ENCODE measurements at places on chromosomes 3 and 15.

DNA sequence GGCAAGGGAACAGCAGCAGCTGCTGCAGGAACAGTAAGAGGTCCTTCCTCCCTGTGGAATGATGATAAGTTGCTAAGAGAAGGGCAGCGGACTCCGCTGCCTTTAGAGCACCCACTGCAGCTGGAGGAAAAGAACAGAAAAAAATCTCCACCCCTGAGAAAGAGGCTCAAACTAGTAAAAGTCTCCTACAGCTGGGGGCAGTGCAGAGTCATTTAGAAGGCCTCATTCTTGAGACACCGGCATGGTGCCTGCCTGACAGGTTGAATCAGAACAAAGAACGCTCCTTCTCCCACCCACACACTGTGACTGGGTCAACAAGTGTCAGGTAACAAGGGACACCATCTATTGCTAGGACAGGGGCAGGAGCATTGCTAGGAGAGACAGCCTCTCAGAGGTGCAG, 188.4 kb downstream of the ABHD5 start:
- peak; percentile 24 for DNase-seq

GRCh38 chr15:29039466-29040369, 153.9 kb downstream of the APBA2 start:
- peak; percentile 48 for DNase-seq

- DNase-seq: no peak
Measured at GRCh38 chr3:116083683-116084082, 361.6 kb downstream of the LSAMP start.

GRCh38 chr15:67918205-67918861, 78.5 kb upstream of the RNU6-1 start:
- no peak for DNase-seq

DNA sequence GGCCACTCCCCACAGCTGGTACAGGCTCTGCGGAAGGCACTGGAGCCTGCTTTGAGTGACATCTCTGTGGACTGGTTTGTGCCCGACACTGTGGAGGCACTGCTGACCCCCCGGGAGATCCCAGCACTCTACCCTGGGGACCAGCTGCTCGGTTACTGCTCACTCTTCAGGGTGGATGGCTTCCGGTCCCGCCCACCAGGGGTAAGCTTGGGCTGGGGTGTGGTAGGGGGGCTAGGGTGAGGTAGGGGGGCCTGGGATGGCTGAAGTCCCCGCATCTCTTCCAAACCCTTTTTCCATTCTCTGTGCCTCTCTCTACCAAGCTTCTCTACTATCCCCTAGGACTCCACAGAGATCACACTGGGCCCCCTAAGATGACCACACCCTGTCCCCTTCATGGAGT, 7.8 kb downstream of the VWA5B2 start:
- no peak for DNase-seq

DNA sequence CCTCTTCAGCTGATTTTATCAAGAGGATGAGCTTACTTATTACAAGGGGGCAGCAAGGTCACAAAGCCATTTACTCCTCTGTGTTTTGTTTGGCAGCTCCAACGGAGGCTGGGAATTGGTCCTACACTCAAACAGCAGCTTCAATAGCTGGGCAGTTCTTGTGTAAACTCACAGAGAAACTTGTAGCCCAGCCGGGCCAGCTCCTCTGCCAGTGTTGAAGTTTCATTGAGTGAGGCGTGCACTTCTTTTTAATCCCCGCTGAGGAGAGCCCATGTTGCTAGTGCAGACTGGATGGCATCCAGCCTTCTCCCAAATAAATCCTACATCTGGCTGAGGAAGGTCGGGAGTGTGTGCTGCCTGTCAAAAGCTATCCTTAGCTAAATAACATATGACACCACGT, 59.5 kb downstream of the BFSP2 start:
- DNase-seq: no peak

- DNase-seq: no peak
Measured at GRCh38 chr15:63322541-63322940, 45.1 kb downstream of the APH1B start.

DNA sequence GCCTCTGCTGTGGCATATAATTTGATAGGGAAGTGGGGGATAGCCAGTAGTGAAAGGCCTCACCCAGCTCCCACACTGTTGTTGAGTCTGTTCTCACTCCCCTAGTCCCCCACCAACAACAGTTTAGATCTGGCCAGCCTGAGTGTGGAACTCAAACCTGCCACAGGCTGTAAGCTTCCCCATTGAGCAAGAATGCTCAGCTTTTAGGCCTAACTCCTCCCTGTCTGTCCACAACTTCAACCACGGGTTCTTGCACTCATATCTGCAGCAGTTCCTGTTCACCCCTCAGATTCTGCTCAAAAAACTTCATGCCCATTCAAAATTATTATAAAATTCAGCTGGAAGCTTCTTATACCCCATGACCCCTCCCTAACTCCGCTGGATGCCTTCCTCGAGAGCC, 975.1 kb downstream of the NSUN3 start:
- no peak for DNase-seq

GRCh38 chr3:94693997-94694640, 631.3 kb downstream of the NSUN3 start:
- DNase-seq: no peak

DNA sequence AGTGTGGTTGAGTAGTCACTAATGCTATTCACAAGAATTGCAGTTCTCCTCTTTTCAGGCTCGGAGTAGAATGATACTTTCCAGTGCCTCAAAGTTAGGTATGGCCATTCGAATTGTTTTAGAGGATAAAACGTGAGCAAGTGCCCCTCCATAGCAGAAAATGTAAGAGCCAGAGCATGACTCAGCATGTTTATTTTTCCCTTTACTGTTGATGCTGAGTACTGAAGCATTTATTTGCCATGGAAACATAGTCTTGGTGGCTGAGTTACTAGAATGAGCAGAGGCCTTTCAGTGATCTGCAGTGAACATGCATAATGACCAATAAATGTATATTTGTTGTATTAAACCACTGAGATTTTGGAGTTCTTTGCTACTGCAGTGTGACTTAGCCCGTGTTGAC, 540.6 kb downstream of the NLGN1 start:
- no peak for DNase-seq

DNA sequence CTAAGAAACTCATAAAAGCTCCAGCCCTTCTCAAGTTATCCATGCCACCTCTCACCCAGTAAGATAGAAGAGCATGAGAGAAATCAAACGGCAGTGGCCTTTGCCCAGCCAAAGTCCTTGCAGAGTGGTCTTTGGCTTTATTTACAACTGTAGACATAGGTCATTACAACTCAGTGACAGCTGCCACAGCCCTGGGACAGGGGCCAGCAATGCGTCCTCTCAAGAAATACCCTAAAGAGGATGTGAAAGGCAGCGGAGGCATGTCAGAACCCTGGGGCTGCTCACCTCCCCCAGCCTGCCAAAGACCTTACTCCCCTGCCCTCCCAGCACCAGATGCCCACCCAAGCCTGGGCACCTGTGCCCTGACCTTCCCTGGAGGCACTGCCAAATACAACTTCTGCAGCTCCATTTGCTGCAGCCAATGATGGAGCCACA, 6.3 kb downstream of the ACAA1 start:
- no peak for DNase-seq

DNA sequence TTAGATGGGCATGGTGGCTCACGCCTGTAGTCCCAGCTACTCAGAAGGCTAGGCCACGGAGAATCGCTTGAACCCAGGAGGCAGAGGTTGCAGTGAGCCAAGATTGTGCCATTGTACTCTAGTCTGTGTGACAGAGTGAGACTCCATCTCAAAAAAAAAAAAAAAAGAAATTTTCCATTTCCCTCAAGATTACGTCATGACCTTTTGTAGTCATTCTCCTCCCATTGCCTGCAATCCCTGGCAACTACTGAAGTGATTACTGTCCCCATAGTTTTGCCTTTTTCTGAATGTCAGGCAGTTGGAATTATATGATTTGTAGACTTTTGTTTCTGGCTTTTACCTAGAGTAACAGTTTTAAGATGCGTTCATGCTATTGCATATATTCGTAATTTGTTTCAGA, 28.0 kb downstream of the WDR76 start:
- no peak for DNase-seq

- DNase-seq: no peak
Measured at GRCh38 chr3:177451301-177451750, 254.0 kb upstream of the TBL1XR1 start.

DNA sequence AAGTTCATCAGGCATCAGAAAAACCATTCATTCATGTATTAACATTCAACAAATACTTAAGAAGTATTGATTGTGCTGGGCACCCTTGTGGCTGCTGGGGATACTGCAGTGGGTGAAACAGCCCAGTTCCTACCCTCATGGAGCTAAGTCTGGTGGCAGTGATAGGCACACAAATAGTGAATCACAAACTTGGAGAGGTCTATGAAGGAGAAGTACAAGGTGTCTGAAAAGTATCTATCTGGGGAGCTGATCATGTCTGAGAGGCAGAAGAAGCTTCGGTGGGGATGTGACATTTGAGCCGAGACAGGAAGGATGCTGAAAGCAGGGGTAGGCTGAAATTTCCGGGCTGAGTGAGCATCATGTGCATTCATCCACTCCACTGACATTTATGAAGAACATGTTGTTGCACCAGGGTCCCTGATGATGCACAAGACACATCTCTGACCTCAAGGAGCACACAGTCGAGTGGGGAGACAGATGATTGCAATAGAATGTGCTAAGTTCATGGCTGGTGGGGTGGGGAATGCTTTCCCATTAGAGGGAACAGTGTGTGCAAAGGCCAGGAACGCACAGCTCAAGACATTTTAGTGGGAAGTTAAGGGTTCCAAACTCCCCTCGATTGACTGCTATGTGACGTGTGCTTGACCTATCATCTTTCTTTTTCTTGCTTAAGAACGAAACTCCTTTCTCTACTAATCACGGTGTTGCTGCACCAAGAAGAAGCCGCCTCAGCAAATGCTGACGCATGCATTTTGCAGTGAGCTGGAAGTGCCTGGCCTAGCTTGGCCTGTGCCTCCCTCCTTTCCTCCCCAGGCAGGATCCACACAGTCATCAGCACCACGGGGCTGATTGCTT, 309.1 kb upstream of the ICE2 start:
- DNase-seq: peak; percentile 69

DNA sequence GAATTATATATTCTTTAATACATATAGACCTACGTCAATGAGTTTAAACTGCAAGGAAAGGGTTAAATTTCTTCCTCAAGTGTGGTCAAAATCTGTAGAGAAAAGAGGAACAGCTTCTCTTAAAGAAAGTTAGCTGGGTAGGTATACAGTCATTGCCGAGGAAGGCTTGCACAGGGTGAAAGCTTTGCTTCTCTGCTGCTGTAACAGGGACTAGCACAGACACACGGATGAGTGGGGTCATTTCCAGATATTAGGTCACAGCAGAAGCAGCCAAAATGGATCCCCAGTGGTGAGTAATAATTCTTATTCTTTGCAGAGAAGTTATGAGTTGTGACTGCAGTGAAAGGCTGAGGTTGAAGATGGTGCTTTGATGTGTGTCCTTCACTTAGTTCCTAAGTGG, at the start of gene CD86:
Gene CD86, plus strand, starts transcription at position 148 of the 400 bp plus-strand sequence. Its CDS starts 128 bp downstream, at position 276.
- DNase-seq: no peak

- no peak for DNase-seq
Measured at GRCh38 chr3:167750272-167750971, 14.9 kb downstream of the SERPINI1 start.

DNA sequence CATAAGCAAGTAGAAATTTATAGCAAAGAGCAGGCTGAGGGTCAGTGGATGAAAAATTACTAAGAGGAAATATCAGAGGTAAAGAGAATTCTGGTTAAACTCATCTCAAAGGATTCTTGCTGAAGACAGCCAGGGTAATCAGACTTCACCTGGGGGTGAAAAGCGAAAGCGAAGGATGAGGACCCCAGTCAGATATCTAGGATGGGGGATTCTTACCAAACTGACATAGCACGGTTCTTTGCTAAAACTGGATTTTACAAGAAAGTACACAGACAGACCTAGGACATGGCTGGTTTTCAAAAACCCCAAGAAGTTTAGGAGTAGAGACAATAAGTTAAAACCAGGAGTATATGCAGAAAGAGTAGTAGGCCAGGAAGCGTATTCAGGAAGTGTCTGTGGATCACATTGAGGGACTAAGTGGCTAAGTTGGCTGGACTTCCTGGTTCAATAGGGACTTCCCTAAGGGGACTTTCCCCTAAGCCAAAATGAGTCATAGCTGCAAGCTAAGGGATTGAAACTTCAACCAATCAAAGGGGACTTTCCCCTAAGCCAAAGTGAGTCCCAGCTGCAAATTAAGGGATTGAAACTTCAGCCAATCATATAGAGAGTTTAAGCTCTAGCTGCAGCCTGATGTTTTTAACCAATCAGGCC, 2.4 kb upstream of the CFAP91 start:
- DNase-seq: no peak

DNA sequence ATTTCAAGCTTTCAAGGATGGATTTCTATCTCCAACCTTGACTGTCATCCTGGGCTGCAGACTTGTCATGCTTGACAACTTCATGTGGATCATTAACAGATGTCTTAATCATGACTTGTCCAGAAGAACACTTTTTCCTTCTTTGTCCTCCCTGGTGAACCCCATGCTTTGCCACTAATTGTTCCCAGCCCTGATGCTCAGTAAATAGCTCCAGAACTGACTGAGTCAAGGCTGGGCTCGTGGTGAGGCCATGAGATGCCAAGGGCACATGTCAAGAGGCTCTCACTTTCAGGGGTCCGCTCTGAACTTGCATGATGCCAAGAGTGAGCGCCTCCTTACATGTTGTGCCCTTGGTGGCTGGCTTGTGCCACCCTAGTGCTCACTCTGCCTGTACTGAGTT, 48.9 kb upstream of the KY start:
- no peak for DNase-seq

DNA sequence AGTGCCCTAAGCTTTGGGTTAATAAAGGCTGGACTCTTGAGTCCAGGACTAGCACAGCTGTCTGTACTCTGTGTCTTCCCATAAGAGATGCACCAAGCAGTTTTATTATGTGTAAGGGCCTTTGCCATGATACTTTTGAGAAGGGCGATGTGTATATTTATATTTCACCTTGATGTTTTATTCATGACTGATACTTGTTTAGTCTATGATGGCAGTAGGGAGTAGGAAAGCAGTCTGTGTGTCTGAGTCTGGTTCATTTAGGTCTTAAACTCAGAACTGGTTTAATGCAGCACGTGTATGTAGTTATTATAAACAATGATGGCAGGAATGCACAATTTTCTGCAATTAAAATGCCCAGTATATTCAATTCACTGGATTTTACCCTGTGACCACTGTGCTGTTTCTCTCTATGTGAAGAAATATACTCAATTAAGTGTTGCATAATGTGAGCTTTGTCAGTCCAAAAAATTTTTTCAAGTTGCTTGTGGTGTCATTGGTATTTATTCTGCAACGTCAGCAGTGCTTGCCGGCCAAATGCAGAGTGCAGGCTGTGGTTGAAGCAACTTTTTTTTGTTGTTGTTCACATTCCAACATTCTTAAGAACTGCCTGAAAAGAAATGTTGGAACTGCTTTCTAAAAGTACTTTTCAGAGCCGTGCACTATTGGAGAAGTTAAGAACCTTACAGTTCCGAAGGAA, 423.7 kb upstream of the SEMA6D start:
- DNase-seq: no peak
